Skin of body (tissue), 3 donors: ENCODE measurements at places on chromosomes 2 and 18. TPM values are rescaled to one million over a fixed set of nuclear protein-coding genes. Genes with fewer than 3 reads are reported as not detected.

Gene CABLES1
- total RNA-seq, result 26.6 TPM

Gene FAM110C
- 3.6 TPM for total RNA-seq

Gene PJVK
- total RNA-seq, result 5.9 TPM

Gene C2orf80
- not detected for total RNA-seq

Gene KCMF1
- 31.9 TPM for total RNA-seq

Gene RSAD2
- total RNA-seq, result 5.1 TPM
